Sigmoid colon (tissue), 7 donors: ENCODE measurements at places on chromosomes 2 and 18. TPM values are rescaled to one million over a fixed set of nuclear protein-coding genes. Genes with fewer than 3 reads are reported as not detected.
A peak's percentile ranks its signal among the peaks of the same experiment; 100 is the strongest.

TLX2 gene
- 1.6 TPM for total RNA-seq

ACVR1 gene
- 20.0 TPM for total RNA-seq

MC4R gene
- not detected for total RNA-seq

- peaks cover 8% of the 10 kb centered on the region for H3K36me3 ChIP-seq
- H3K27ac ChIP-seq = no peak overlapping the region
- no peak overlapping the region for H3K4me3 ChIP-seq
- no peaks in the 10 kb centered on the region for H3K27me3 ChIP-seq
Observed at GRCh38 chr18:76948345-76948744, 126.0 kb downstream of the ZNF236 start.

DNA sequence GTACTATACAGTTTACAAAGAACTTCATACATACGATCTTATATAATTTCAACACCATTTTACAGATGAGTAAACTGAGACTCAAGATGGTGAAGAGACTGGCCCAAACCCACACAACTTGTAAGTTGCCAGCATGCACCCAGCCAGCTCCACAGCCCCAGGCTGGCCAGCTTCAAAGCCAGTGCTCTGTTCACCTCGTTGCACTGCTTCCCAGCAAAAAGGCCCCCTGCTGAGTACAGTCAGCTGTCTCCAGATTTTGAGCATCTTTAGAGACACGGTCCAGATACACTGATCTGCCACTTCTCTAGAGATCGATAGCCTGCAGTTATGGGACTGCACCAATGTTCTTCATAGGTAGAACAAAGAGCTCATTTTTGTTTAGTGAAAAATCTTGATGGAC lies 257.2 kb upstream of the CHAC2 start:
- no peaks in the 10 kb centered on the region for H3K36me3 ChIP-seq
- H3K27me3 ChIP-seq = no peaks in the 10 kb centered on the region
- H3K4me1 ChIP-seq = peaks cover 8% of the 10 kb centered on the region
- no peak overlapping the region for H3K4me3 ChIP-seq
- no peak for DNase-seq

- no peaks in the 10 kb centered on the region for H3K27me3 ChIP-seq
- peaks cover 47% of the 10 kb centered on the region for H3K36me3 ChIP-seq
- no peaks in the 10 kb centered on the region for H3K4me1 ChIP-seq
Observed at GRCh38 chr18:50947899-50948298, 19.9 kb upstream of the ELAC1 start.

DNA sequence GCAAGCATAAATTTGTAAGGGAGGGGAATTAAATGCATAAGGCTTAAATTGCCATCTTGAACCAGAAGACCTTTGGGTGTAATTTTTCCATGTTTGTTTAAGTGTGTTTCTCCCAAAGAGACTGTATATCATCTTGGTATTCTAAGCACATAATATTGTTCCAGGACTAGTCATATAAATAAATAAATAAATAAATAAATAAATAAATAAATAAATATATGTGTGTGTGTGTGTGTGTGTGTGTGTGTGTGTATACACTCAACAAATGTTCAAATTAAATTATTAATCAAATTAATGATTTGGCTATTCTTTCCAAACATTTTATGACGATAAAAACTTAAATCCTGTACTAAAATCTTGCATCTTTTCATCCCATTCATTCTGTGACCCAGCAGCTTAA lies 867.8 kb upstream of the KLHL29 start:
- no peaks in the 10 kb centered on the region for H3K27me3 ChIP-seq
- no peaks in the 10 kb centered on the region for H3K36me3 ChIP-seq
- DNase-seq = no peak

DNA sequence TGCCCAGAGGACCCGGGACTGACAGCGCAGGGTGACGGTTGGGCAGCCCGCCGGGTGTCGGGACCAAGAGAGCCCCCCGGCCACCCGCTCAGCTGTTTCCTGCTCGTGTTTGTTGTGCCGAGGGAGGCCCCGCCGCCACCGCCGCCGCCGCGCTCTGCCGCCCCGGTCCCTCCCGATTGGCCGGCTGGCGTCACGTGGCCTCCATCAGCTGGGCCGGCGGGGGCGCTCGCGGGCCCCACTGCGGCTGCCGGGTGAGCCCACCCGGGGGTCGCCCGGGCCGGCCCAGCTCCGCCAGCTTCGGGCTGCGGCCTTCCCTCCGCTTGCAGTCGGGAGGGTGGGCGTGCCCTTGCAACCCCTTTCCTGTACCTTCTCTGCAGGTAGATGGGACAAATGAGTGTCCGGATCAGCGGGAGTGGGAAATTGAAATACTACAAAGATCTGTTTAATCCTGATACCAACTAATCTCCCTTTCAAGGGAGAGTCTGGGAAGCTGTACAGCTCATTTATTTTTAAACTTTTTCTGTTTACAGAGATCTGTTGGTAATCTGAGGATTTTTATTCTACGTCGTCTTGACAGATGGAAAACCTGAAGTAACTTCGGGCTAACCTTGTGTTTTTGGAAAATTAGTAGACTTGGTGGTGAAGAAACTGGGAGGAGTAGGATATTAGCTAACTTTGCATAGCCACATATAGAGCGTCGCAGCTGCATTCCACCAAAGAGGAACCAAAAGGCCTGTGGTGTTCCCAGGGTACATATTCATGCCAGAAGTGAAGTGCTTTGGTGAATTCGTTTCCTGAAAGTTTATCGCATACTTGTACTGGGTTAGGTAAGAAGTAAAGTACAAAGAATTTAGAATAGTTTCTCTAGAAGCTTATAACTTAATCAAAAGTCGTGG lies 1.2 kb downstream of the YPEL5 start:
- H3K27ac ChIP-seq = peak overlapping the region; percentile 99
- peaks cover 27% of the 10 kb centered on the region for H3K36me3 ChIP-seq
- peak; percentile 91 for DNase-seq
- H3K4me1 ChIP-seq = peaks cover 42% of the 10 kb centered on the region
